A549 (cell line): ENCODE measurements at places on chromosomes 6 and 20. TPM values are rescaled to one million over a fixed set of nuclear protein-coding genes. Genes with fewer than 3 reads are reported as not detected.

SCUBE3 gene
- polyA plus RNA-seq = 0.07 to 0.13 TPM (median 0.09 TPM) in 3 replicates

KCNQ5 gene
- 1.3 to 1.5 TPM (median 1.4 TPM) in 3 replicates for polyA plus RNA-seq

TNNC2 gene
- polyA plus RNA-seq = 0.17 to 0.22 TPM in 2 of 3 replicates, not detected in the other

ECT2L gene
- polyA plus RNA-seq = not detected in 3 replicates

BPIFB4 gene
- polyA plus RNA-seq = not detected in 3 replicates

RAMACL gene
- 0.08 to 0.12 TPM (median 0.08 TPM) in 3 replicates for polyA plus RNA-seq

TAGAP gene
- not detected in 3 replicates for polyA plus RNA-seq

SIGLEC1 gene
- polyA plus RNA-seq = not detected in 3 replicates

PARD6B gene
- 2.7 to 3.1 TPM (median 2.8 TPM) in 3 replicates for polyA plus RNA-seq

RAB44 gene
- 0.05 to 0.11 TPM (median 0.09 TPM) in 3 replicates for polyA plus RNA-seq

ERVFRD-1 gene
- polyA plus RNA-seq = not detected in 3 replicates

HLA-DRA gene
- not detected in 3 replicates for polyA plus RNA-seq

RSPO3 gene
- 119 to 128 TPM (median 120 TPM) in 3 replicates for polyA plus RNA-seq

NKX2-4 gene
- not detected in 3 replicates for polyA plus RNA-seq

SDCBP2 gene
- polyA plus RNA-seq = 0.35 to 0.51 TPM (median 0.39 TPM) in 3 replicates

COX7A2 gene
- polyA plus RNA-seq = 464 to 507 TPM (median 488 TPM) in 3 replicates

TSPO2 gene
- polyA plus RNA-seq = not detected in 3 replicates

RBBP8NL gene
- polyA plus RNA-seq = not detected in 3 replicates

C6orf58 gene
- 0.11 TPM in 1 of 3 replicates, not detected in the others for polyA plus RNA-seq

SEMG1 gene
- not detected in 3 replicates for polyA plus RNA-seq

WFDC10B gene
- polyA plus RNA-seq = not detected in 3 replicates

PGBD1 gene
- 3.7 to 4.1 TPM (median 3.7 TPM) in 3 replicates for polyA plus RNA-seq

CLDN20 gene
- not detected in 3 replicates for polyA plus RNA-seq

CST2 gene
- polyA plus RNA-seq = 0.13 TPM in 1 of 3 replicates, not detected in the others

TLDC2 gene
- 0.04 TPM in 1 of 3 replicates, not detected in the others for polyA plus RNA-seq

ZBTB46 gene
- polyA plus RNA-seq = 0.32 to 0.43 TPM (median 0.42 TPM) in 3 replicates
